C1 segment of cervical spinal cord (tissue), 14 donors: ENCODE measurements at places on chromosomes 6 and 20.
A peak's percentile ranks its signal among the peaks of the same experiment; 100 is the strongest.

- no peak for DNase-seq
Measured at GRCh38 chr6:139257291-139257690, 34.5 kb downstream of the TXLNB start.

DNA sequence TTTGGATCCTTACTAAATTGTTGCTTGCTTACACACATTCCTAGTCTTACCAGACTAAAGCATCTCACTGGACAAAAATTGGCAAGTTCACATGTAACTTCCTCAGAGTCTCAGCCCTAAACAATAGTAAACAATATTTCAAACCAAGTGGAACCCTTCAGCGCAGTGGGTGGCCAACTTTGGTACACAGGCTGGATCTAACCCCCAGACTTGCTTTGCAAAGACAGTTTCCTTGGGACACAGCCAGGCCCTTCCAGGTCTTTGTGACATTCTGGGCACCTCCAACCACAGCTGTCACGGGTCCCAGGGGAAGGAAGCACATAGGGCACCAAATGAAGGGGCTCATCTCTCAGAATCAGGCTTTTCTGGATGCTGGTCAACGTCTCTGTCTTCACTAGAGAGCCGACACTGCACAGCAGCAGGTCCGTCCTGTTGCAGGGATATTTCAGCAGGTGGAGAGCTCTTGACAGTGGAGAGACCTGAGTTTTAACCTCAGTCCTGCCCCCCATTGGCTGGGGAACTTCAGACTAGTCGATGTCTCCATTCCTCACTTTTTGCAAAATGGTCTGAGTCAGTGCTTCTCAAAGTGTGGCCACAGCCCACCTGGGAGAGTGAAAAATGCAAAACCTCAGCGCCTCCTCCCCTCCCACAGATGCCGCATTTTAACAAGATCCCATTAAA is 91.4 kb downstream of the BFSP1 start:
- DNase-seq, result no peak

DNA sequence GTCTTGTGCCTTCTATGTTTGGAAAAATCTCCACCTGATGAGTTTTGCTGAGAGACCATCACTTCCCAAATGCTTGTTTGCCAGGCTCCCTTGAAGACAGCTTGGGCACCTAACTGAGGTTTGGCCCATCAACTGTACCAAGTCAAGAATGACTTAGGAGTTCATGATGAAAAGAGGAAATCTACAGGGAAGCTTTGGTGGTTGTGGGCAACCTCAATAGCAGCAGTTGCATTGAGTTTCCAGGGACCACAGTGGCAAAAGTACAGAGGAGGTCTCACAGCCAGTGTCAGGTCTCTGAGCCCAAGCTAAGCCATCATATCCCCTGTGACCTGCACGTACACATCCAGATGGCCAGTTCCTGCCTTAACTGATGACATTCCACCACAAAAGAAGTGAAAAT is 49.7 kb upstream of the PHACTR1 start:
- no peak for DNase-seq

GRCh38 chr6:17352302-17352701 is 41.1 kb upstream of the CAP2 start:
- no peak for DNase-seq

- no peak for DNase-seq
Measured at GRCh38 chr20:8782804-8783203, 286.1 kb upstream of the PLCB4 start.

DNA sequence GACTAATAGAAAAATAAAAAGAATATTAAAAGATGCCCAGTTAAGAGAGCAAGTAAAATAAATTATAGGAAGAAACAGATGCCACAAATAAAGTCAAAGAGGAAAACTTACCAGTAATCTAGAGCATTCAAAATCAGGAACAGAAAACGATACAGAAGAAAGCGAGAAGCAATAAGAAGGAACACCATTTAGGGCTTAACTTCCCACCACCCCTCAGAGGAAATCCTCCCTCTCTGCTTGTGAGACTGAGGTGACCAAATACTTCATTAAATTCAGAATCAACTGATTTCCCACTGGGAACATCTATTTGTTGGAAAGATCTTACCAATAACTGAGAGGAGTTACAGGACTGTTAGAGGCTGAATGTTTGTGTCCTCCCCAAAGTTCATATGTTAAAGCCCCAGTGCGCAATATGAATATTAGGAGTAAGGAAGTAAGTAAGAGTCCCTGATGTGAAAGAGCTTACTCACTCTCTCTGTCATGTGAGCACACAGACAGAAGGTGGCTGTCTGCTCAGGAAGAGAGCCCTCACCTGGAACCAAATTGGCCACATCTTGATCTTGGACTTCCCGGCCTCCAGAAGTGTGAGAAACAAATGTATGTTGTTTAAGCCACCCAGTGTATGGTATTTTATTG is 19.5 kb downstream of the KATNA1 start:
- no peak for DNase-seq

DNA sequence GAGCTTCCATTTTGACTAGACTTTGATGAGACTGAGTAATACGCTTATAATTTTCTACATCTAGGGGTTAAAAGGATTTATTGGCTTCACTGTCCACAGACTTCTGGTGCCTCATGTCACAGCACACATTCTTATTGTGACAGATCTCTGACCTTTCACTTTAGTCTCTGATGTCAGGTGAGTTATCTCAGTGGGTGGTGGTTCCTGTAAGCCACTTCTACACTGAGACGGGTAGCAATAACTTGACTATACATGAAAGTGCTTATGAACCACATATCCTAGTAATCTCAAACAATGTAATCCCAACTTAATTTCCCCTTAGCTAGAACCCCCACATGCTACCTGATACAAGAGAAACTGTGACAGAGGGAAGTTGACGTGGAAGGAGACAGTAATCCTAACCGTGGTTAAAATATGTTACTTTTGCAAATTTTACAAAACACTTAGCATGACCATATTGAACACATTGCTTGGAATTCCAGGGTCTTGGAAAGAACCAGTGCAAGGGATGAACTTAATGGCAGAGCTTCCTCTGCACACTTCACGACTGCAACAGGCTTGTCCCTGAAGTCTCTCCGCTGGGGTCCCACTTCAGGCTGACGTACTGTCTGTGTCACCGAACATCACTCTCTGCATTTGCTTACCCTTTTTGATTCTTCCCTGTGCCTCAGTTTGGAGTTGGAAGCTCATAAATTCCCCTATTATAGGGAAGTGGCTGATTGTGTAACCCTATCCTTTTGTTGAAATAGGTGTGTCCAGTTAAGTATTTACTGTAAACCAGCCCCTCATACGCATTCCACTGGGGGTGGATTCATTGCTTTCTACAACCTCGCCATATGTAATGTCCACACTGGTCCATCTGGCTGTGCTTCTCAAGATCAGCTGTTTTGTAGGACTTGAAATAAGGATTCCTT is 6.4 kb upstream of the TRIM40 start:
- DNase-seq, result no peak

GRCh38 chr6:79570129-79571029 is 33.1 kb upstream of the LCA5 start:
- DNase-seq, result no peak

GRCh38 chr6:56793938-56794337 is 151.2 kb upstream of the DST start:
- DNase-seq, result no peak

DNA sequence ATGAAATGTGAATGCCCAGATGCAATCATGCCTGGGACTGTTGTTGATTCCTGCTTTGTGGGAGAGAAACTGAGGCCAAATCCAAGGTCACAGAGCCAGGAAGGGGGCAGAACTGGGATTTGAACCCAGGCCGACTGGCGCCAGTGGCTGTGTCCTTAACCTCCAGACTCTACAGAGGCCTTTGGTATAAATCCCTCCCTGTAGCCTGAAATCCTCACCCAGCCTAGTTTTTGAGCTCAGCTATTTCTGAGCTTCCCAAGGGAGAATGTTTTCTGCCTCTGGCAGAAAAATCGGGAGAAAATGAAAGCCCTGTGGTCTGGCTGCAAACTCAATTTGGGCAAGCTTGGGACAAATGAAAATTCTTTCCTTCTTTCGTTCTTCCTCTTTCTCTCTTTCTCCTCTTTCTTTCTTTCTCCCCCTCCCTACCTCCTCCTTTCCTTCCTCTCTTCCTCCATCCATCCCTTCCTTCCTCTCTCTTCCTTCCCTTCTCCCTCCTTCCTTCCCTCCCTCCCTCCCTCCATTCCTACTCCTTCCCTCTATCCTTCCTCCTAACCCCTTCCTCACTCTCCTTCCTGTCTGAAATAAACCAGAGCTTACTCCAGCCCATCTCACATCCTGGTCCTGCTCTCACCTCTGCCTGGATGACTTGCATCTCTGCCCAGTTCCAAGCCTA is 34.9 kb downstream of the SNAI1 start:
- no peak for DNase-seq

GRCh38 chr6:89402776-89403175 is 9.3 kb downstream of the RRAGD start:
- no peak for DNase-seq

DNA sequence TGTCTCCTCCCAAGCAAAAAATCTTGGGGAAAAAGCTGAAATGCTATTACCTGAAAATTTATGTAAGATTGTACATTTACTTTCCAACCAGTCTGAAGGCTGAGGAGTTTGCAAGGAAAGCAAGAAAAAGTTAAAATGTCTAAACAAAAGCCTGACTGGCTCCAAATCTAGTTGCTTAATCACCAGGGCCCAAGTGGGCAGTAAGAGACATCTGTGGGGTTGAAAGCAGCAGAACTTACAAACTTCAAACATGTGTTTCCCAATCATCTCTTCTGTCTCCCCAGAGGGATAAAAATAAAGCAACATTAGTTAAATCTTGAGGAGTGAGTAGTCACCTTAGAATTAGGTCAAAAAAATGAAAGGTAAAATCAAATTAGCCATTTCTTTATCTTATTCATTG is 98.6 kb downstream of the OGFRL1 start:
- DNase-seq, result no peak

DNA sequence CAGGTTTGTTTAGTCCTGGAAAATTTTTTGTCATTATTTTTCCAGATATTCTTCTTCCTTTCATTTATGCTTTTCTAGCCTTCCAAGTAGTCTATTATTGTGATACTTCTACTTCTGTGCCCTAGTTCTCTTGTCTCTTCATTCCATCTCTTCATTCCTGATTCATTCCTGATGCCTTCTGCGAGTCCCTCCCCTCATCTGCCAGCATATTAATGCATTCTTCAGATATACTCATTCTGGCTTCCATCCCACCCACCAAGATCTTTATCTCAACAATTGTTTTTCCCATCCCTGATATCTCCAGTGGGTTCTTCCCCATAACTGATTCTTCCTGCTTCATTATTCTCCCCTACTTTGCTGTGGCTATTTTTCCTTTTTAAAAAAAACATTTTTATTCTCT is 35.2 kb downstream of the ALDH5A1 start:
- DNase-seq, result no peak

GRCh38 chr6:144064402-144065212 is 30.8 kb downstream of the SF3B5 start:
- DNase-seq, result peak; percentile 39

DNA sequence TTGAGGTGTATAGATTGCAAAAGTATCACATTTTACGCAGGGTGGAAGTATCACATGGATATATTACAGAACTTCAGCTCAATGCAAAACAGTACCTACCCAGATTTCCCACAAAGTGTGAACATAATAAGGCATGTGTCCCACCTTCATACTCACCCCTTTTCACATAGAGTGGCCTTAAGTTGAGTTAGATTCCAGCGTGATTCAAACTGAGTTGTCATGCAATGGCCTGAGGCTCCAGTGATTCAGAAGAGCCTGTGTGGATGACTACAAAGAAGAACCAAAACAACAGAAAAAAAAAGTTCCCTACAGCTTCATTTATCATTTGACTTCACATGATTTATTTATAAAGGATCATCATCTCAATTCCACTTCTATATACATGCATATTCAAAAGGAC is 309.7 kb downstream of the SLC35F1 start:
- no peak for DNase-seq

- no peak for DNase-seq
Measured at GRCh38 chr6:92906385-92906784, 513.0 kb downstream of the EPHA7 start.

- no peak for DNase-seq
Measured at GRCh38 chr6:70281923-70282311, 21.0 kb downstream of the COL9A1 start.

GRCh38 chr20:47531458-47531857 is 29.8 kb downstream of the NCOA3 start:
- no peak for DNase-seq

DNA sequence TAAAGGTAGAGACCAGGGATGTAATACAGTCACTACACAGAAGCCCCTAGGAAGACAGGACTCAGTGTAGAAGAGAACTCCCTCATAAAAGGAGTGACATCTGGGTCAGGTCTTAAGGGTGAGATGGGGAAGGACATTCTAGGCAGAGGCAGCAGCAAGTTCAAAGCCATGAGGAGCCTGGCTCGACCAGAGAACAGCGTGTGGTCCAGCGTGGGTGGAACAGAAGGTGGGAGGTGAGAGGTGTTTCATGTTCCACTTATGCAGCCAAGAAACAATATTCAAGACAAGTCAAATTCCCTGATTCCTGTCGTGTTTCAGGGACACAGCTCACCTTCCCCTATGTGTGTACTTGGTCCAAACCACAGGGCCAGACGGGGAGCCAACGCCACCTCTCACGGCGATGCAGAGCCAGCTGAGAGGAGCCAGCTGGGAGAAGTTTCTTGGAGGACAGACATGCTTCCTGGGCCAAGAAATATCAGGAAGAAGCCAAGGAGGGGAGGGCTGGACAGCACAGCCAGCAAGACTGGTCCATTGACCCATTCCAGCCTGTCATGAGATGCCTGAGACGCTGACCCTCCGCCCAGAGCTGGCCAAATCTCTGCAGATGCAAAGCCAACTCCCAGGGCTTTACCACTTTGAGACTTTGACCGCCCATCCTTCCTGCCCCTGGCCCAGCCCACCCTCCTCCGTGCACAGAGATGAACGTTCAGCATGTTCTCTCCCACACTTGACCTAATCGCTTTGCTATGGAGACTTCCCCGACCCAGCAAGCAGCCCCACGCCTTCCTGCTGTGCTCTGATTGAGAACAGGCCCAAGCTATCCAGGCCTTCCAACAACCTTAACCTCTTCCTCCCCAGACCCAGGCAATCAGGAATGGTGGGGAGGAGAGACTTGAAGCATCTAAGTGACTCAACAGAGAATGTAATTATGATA is 113.8 kb downstream of the PRND start:
- DNase-seq, result no peak

GRCh38 chr20:12976720-12977309 is 32.0 kb upstream of the SPTLC3 start:
- no peak for DNase-seq

DNA sequence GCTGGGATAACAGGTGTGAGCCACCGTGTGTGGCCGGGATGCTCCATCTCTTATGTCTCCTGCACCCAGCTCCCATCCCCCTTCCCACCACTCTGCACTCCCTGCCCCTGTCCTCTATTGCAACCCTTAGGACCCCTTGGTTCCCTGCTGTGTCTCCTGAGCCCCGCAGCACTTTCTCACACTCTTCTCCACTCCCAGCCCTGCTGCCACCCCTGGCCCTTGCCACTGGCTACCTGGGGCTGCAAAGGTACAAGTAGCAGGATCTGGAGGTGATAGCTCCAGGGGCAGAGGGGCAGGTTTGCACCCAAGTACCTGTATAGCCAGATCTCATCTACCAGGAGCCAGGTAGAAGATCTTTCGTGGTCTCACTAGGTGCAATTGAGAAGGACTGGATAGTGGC is 6.6 kb upstream of the CPXM1 start:
- DNase-seq, result no peak
